ENCODE measurements at places on chromosomes 11 and 22.

- DNase-seq, result no peak
Measured at GRCh38 chr11:120281143-120281795, 41.3 kb downstream of the POU2F3 start.

GRCh38 chr11:68709062-68709461 lies 24.7 kb downstream of the GAL start:
- no peak for DNase-seq

GRCh38 chr11:76671237-76671592 lies 668 bp upstream of the LRRC32 start:
- no peak for DNase-seq

- peak; percentile 52 for DNase-seq
Measured at GRCh38 chr11:68707527-68707926, 23.2 kb downstream of the GAL start.

- DNase-seq, result no peak
Measured at GRCh38 chr22:45968003-45968650, 8.8 kb downstream of the WNT7B start.

- DNase-seq, result peak; percentile 85
Measured at GRCh38 chr22:41535244-41535643, 9.0 kb downstream of the POLR3H start.

DNA sequence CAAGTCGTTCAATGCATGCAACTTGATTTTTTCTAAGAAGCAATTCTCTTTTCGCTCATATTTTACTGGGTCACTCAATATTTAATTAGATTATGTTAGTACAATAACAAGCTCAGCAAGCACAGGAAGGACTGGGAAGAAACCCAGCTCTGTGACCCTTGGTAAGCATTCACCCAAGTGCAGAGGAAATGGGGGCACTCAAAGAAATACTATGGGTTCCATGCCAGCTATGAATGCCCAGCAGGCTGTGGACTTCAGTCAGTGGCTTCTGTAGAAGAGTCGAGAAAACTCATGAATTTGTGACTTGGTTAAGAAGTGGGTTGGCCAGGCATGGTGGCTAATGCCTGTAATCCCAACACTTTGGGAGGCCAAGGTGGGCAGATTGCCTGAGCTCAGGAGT lies 123.6 kb downstream of the GALNT18 start:
- no peak for DNase-seq
